Pulmonary artery endothelial cell (primary cell): ENCODE measurements at places on chromosomes 1 and 21. TPM values are rescaled to one million over a fixed set of nuclear protein-coding genes. Genes with fewer than 3 reads are reported as not detected.

DNA sequence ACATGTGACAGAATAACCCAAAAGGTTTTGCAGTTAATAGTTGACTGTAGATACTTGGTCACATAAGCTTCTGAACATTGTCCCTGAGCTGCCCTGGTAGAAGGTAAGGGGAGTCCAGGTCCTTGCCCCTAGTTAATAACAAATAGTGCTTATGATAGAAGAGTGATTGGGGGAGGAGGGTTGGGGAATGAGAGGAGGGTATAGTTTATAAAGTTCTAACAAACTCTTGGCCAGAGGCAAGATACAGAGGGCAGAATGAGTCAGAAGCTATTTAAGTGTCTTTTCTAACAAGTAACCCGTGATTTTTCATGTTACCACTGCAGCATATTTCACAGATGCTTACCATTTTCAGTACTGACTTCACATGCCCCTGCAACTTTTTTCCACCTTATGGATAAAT lies 26.7 kb upstream of the MYOCOS start:
- no peak for DNase-seq

DNA sequence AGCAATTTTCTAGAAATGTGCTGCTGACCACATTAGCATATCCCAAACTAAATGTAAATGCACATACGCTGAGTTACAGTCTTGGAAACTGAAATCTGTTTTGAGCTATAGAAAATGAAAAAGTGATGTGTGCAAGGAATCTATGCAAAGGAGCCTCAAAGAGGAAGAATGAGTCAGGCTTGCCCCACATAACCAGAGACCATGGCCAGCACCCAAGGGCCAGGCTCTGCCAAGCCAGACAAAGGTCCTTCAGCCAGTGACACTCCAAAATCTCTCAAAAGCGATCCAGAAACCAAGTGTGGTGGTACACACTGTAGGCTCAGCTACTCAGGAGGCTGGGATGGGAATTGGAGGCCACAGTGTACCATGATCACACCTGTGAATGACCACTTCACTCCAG lies 195.2 kb downstream of the TOMM20 start:
- no peak for DNase-seq

GRCh38 chr1:203627851-203628200 lies 1.2 kb downstream of the ATP2B4 start:
- no peak for DNase-seq

DNA sequence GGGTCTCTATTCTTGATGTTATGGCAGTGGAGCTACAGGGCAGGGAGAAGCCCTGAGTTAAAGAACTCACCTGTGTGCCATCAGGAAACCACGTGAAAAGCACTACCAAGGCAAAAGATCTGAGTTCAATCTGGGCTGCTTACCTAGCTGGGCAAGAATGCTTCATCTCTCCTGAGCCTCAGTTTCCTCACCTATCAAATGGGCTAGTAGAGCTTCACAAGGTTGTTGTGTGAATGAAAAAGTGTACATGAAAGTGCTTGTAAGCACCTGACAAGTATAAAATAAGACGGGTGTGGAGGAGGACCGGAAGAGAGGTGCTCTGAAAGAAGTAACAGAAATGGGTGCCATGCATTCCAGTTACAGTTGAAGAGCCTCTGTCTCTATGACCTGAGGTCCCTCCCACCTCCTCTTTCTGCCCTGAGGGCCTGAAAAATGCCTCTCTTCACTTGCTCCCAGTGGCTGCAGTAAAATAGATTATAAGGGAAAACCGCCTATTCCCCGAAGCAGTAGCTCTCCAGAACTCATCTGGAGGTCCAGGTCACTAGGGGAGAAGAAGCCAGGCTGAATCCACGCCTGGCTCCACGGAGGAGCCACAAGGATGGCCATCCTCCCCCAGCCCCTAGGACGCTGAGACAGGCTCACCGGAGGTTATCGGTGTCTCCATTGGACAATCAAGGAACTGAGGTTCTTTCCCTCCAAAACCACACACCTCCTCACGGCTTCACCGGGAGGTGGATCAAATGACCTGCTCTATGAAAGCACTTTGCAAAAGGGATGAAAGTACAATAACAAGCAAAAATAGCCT lies 1.4 kb downstream of the GPR161 start:
- DNase-seq, result no peak

The MFAP2 gene
- total RNA-seq, result 12.6 and 13.7 TPM in 2 replicates

The LEFTY1 gene
- total RNA-seq, result not detected in 2 replicates
